Effector memory CD8-positive, alpha-beta T cell (primary cell): ENCODE measurements at places on chromosomes 12 and 14.

GRCh38 chr12:13602172-13602571, 379.2 kb downstream of the GRIN2B start:
- no peak for DNase-seq

GRCh38 chr14:75446447-75446846, 18.6 kb downstream of the JDP2 start:
- DNase-seq = no peak

DNA sequence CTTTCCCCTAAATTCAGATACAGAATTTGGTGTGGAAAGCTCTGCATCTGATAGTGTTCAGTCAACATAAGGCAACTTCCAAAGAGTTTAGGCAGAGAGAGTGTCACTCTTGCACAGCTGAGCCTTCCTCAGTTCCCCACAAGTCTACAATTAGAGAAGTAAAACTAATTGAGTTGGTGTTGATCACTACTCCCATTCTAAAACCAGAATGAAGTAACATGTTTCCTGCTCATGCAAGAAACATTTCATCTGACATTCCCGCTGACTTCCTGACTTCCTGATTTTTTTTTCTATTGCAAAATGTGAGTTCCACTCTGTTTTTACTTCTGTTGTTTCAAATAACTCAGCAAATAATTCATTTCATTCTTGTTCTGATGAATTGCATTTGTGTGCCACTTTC, 271.0 kb downstream of the ALG10B start:
- DNase-seq = no peak

- DNase-seq = no peak
Observed at GRCh38 chr14:58770491-58770982, 132.8 kb downstream of the DACT1 start.

DNA sequence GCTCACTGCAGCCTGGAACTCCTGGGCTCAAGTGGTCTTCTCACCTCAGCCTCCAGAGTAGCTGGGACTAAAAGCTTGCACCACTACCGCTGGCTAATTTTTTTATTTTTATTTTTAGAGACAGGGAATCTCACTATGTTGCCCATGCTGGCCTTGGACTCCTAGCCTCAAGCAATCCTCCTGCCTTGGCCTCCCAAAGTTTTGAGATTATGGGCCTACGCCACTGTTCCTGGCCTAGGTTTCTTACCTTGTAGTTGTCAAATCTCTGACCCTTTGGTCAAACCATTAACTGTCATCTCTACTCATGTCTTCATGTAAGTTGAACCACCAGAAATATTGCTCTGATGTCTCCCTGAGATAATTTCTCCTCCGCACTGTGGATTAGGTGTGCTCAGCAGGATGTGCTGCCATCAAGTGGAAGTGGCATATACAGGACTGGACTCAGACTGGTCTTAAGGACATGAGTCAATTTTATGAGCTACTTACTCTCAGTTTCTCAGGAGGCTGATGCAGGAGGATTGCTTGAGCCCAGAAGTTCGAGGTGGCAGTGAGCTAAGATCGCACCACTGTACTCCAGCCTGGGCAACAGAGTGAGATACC, 28.5 kb downstream of the ACTR6 start:
- no peak for DNase-seq

- no peak for DNase-seq
Observed at GRCh38 chr12:115528466-115528865, 749.0 kb downstream of the MED13L start.

- DNase-seq = no peak
Observed at GRCh38 chr14:22213120-22213519, 375.9 kb downstream of the DAD1 start.

DNA sequence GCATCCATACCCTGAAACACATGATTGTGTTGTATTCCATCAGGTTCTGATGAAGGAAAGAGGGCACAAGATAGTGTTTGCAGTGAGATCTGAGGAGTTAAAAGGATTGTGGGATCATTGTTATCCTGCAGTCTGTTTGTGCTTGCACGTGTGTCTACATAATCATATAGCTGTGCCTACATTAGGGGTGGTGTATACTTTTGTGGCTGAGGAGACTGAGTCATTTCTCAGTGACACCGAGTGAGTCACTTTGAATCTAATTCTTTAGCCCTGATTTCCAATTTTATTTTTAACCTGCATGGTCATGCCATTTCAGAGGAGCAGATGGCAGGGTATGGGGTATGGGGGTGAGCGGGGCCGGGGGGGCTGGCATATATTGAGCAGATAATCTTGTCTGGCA, 133.2 kb downstream of the ANO4 start:
- DNase-seq = no peak

GRCh38 chr14:51732494-51733112, 80.9 kb downstream of the FRMD6 start:
- no peak for DNase-seq
